ENCODE measurements at places on chromosomes 3 and 15.

GRCh38 chr3:49992326-49992725, 52.4 kb downstream of the RBM6 start:
- DNase-seq: no peak

DNA sequence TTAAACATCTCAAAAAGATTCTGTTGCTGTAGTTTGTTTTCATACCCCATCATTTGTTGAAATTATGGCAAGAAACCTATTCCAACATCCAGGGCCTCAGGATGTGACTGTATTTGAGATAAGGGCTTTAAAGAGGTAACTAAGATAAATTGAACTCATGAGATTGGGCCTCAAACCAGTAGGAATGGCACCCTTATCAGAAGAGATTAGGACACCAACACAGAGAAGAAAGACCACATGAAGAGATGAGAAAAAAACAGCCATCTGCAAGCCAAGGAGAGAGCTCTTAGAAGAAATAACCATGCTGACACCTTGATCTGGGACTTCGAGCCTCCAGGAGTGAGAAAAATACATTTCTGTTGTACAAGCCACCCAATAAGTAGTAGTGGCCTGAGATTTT, 157.7 kb downstream of the CGGBP1 start:
- no peak for DNase-seq

DNA sequence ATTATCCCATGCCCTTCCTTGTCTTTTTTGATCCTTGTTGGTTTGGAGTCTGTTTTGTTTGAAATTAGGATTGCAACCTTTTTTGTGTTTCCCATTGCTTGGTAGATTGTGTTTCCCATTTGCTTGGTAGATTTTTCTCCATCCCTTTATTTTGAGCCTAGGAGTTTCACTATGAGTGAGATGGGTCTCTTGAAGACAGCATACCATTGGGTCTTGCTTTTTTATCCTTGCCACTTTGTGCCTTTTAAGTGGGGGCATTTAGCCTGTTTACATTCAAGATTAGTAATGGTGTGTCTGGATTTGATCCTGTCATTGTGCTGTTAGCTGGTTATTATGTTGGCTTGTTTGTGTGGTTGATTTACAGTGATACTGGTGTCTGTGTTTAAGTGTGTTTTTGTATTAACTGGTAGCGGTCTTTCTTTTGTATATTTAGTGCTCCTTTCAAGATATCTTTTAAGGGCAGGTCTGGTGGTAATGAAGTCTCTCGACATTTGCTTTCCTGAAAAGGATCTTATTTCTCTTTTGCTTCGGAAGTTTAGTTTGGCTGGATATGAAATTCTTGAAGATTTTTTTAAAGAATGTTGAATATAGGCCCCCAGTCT, 70.8 kb downstream of the AKAP13 start:
- DNase-seq: no peak

DNA sequence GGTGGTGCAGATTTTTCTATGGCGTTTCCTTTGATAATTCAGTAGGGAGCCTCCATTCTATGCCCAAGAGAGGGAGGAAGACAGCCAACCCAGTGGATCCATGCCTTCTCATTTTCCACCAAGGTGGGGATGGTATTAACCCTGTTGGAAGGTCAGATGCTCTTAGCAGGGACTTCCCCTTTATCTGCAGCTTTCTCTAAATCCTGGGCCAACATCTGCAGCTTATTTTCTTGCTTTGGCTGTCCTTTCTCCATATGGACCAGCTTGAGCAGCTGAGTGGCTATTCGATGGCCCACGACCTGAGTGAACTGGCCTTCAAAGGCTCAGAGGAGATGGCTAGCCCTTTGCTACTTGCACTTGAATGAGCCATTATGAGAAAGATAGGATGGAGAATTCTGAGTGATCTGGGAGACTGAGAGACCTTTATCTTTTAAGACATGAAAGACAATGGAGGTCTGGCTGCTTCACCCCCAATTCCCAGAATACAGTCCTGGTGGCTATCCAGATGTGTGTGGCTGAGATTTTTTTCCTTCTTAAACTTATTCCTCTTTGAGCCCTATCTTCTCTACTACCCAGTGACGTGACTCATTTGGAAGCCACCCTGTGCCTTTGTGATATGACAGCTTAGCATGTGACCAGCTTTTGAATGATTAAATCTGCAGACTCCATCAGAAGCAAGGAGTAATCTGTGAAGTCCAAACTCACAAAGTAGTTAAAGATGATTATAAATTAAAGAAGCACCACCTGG, 39.6 kb upstream of the TRAK1 start:
- no peak for DNase-seq

DNA sequence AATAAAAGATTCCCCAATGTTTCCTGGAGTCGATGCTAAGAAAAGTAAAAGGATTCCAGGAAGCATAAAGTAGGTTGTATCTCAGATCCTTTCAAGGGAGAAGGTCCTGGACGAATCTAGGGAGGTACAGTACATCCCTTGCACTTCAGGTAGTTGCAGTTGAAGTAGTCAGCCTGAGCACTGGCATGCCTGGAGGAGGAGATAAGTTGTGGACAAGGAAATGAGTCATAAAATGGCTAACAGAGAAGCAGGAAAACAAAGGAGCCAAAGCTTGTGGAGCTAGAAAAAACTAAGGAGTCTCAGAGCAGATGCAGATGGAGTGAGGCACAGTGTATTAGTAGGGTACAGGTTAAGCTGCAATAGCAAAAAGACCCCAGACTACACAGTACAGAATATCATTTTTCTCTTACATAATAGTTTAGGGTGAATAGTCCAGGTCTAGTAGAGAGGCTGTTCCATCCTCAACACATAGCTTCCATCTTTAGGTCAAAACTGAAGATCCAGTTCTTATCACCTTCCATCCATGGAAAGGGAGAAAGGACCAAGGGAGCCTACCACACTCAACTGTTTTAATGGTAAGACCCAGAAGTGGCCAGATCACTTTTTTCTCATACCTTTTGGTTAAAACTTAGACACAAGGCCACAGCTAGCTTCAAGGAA, 41.3 kb downstream of the COL6A5 start:
- DNase-seq: no peak

DNA sequence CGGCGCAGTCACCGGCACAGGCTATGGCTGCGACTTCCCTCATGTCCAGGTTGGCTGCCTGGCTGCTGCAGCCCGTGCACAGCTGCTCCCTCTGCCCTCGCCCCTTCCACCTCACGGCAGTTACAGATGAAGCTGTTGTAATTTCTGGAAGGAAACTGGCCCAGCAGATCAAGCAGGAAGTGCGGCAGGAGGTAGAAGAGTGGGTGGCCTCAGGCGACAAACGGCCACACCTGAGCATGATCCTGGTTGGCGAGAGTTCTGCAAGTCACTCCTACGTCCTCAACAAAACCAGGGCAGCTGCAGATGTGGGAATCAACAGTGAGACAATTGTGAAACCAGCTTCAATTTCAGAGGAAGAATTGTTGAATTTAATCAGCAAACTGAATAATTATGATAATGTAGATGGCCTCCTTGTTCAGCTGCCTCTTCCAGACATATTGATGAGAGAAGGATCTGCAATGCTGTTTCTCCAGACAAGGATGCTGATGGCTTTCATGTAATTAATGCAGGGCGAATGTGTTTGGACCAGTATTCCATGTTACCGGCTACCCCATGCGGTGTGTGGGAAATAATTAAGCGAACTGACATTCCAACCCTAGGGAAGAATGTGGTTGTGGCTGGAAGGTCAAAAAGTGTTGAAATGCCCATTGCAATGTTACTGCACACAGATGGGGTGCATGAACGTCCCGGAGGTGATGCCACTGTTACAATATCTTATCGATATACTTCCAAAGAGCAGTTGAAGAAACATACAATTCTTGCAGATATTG, 13.2 kb upstream of the GNB4 start:
- DNase-seq: no peak

- no peak for DNase-seq
Observed at GRCh38 chr15:57221134-57221533, 155.2 kb upstream of the CGNL1 start.

GRCh38 chr3:21668012-21668411, 83.0 kb downstream of the ZNF385D start:
- no peak for DNase-seq

DNA sequence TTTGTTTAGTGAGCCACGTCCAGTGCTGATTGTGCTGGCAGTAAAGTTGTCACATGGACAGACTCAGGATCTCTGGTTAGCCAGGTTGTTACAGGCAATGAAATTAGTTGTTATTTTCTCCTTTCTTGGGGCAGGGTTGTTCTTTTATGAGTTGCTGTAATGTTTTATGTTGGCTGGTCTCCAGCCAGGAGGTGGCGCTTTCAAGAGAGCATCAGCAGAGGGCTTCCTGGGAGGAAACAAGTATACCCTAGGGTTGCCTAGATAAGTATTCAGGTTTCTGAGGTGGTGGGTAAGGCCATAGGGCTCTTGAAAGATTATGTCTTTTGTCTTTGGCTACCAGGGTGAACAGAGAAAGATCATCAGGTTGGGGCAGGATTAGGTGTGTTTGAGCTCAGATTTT, 14.5 kb upstream of the CFAP20DC start:
- no peak for DNase-seq

- DNase-seq: no peak
Observed at GRCh38 chr15:31330111-31330785, 3.6 kb downstream of the KLF13 start.

GRCh38 chr15:77836121-77836692, 203.5 kb upstream of the LINGO1 start:
- DNase-seq: no peak

DNA sequence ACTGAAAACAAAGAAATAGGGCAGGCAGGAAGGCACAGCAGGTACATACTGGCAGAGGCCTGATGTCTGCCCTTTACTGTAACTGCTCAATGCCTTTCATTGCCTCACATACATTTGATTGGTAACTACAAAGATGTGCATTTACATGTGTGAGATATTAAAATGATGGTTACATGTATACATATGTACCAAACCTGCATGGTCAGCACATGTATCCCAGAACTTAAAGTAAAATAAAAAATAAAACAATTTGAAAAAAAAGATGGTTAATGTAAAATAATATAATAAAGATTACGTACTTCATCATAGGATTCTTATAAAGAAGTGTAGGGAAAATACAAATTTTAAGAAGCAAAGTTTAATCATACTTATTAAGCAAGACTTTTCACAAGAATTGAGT, 15.1 kb downstream of the SSR3 start:
- no peak for DNase-seq

GRCh38 chr3:45612918-45613602, 18.5 kb downstream of the LIMD1 start:
- DNase-seq: peak; percentile 43

DNA sequence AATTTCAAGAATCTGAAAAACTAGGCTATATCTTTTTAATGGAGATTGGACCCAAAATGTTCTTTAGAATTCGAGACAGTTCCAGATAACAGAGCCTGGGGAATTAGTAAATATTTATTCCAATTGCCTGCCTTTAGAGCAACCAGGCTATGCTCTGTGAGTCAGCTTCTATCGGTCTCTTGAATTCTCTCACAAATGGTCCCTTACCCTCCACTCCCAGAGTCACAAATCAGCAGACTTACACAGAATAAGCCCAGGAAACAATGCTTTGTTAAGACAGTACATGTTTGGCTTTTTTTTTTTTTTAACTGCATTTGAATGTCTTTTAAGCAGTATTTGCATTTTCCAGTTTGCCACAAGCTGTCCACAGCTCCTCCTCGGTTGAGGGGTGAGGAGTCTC, 460.7 kb upstream of the CBLB start:
- no peak for DNase-seq

GRCh38 chr3:30226601-30227151, 379.7 kb upstream of the TGFBR2 start:
- no peak for DNase-seq

DNA sequence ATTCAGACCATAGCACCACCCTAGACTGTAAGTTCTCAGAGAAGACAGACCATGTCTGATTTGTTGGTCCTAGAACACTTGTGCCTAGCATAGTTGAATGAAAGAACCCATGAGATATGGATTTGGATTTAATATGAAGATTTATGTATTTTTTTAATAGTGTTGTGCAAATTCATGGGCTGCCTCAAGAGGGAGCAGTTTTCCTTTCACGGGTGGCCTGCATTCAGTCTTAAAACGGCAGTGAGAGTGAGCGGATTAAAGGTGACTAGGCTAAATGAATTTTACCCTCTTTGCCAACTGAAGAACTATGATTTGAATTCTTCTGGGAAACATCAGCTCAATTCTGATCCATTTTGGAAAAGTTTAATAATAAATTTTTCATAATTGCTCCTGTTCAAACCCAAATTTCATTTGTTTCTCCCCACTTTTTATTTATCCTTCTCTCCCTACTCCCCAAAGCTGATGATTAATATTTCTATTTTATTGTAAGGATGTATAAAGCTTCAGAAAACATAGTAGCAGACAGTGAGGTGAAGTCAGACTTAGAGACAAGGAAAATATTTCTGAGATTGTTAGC, 67.3 kb downstream of the MORC1 start:
- peak; percentile 17 for DNase-seq

GRCh38 chr3:133038089-133038730, at the start of gene TMEM108:
Gene TMEM108, plus strand, starts transcription at chr3:133038391.
- DNase-seq: peak; percentile 86

DNA sequence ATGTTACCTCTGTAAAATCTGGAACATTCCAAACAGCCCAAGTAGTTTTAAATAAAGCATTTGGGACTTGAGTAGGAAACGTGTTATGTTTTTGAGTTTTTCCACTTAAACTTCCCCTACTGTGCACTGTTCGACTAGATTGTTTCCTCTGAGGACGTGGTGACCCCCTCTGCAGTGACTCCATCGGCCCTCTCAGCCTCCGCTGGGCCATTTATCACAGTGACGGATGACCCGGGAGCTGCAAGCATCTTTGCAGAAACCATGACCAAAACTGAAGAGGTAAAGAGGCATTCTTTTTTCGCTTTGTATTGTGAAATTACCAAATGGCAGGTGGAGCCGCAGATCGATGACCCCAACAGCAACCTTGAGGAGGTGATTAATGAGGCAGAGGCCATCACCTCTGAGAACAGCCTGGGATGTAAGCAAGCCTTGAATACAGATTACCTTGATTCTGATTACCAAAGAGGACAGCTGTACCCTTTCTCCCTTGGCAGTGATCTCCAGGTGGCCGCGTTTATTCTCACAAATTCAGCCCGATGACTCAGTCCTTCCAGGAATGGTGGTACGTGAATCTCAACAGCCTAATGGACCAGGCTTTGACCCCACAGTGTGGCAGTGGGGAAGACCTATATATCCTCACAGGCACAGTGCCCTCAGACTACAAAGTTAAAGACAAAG, 79.1 kb upstream of the FAN1 start:
- DNase-seq: no peak

DNA sequence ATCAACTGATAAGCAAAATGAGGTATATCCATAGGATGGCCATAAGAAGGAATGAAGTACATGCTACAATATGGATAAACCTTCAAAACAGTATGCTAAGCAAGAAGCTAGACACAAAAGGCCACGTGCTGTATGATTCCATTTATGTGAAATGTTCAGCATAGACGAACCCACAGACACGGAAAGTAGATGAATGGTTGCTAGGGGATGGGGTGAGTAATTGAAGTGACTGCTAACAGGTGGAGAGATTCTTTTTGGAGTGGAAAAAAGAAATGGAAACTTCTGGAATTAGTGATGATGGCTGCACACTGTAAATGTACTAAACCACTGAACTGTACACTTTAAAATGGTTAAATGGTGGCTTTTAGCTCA, 630 bp upstream of the EFCAB12 start:
- no peak for DNase-seq

All from NCI-H1694 treated with DMSO at 0.1 percent for 48 hours (cell line).